ENCODE measurements at places on chromosomes 3 and 15.

DNA sequence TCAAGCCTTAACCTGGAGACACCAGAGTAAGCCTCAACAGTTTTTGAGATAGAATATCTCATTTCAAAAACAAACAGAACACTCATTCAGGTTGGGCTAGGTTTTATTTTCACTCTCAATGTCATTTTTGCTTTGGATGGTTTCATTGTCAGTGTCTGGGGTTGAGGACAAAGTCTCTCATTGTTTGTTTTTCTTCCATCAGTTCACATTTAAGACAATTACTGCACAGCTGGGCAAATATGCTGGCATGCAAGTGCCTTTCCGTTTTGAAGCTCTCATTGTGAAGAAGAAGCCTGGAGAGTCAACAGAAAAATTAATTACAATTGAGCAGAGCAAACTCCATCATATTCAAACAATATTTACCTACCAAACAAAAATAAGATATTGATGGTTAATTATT, 1050.0 kb downstream of the TBL1XR1 start:
- no peak for DNase-seq

DNA sequence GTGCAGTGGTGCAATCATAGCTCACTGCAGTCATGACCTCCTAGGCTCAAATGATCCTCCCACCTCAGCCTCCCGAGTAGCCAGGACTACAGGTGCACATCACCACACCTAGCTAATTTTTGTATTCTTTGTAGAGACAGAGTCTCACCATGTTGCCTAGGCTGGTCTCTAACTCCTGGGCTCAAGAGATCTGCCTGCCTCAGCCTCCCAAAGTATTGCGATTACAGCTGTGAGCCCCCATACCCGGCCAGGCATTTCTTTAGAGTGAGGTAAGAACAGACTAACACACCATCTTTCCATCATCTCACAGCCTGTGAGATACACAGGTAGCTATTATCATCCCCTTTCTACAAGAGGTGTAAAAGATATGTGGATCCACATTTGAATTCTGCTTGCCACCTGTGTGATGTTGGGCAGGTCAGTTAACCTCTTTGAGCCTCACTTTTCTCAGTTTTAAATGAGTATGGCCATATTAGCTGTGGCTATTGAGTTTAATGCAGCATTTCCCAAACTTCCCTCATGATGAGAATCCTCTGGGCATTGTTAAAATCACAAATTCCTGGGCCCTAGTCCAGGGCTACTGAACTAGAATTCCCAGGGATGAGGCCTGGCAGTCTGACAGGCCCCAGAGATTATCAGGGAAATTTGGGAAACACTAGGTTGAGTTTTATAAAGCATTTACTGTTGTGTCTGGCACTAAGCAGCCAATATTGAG, 46.0 kb downstream of the ANP32A start:
- no peak for DNase-seq

DNA sequence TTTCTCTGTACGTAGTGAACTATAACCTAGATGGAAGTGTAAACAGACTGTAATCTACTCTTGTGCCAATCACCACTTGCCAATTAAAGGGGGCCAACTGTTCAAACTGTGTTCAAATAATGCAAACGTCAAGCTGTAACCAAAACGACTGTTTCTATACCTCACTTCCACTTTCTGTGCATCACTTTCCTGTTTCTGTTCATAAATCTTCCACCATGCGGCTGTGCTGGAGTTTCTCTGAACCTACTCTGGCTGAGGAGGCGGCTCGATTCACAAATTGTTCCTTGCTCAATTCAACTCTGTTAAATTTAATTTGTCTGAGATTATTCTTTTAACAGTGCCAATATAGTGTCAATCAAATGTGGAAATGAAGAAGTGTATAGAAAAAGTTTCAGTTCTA, 206.7 kb upstream of the TBC1D5 start:
- no peak for DNase-seq

- no peak for DNase-seq
These were observed 13.5 kb upstream of the PCOLCE2 start for GRCh38 chr3:142902356-142902755.

- DNase-seq, result peak; percentile 20
These were observed 207.1 kb downstream of the GBE1 start for GRCh38 chr3:81554388-81554787.

DNA sequence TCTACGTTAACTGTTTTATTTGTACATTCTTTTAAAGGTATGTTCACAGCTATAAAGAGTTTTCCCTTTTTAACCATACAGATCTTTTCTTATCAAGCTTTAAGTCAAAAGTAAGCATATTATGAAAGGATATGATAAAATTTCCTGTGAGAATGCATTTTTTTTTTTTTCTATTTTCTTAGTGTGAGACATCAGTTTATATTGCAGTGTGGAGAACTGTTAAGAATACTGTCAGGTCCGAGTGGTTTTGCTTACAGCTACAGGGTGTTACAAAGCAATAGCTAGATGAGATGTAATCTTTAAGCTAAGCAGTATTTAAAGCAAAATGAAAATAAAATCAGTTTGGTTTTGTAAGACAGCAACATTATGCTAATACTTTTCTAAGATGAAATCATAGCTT, 133.2 kb downstream of the SLC25A26 start:
- no peak for DNase-seq

- peak; percentile 86 for DNase-seq
These were observed 137.7 kb downstream of the ASB7 start for GRCh38 chr15:100740138-100740537.

GRCh38 chr3:104347291-104347690, 1019.4 kb upstream of the ALCAM start:
- no peak for DNase-seq

Measured in AG04450 (cell line).